ENCODE measurements at places on chromosomes 13 and 19.

DNA sequence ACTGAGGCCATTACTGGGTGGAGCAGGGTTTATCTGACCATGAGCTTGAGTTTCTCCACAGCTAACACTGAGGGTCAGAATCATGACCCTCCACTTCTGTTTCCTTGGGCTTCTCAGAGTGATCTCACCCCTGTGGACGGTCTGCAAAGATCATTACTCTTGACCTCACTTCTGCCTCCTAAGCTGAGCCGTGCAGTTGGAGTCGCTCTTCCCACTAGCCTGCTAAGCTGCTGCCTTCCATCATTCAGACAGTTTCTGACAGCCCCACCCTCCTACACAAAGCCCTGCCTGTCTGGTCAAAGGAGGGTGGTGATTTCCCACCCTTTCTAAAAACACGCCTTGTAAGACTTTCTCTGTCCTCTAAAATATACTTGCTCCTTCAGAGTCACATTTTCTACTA, 9.3 kb upstream of the FRY start:
- DNase-seq: no peak

DNA sequence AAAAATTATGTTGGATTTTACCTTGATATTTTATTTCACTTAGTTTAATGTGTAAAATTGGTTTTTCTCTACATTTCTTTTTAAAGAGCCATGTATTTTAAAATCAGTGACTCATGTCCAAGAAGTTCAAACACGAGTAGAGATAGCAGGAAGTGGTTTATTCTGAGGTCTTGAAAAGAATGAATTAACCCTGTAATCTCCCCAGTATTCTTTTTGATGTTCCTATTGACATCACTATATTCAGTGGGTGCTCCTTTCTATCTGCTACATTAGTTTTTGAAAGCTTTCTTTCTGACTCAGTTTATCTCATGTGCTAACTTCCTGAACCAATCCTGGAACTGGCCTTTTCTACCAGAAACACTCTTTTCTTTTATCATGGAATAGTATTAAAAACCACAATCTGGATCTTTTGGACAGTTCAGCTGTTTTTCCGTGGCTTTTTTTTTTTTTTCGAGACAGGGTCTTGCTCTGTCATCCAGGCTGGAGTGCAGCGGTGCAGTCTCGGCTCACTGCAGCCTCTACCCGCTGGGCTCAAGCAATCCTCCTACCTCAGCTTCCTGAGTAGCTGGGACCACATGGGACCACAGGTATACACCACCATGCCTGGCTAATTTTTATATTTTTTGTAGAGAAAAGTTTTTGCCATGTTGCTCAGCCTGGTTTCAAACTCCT, 114.9 kb downstream of the PCCA start:
- DNase-seq: no peak

DNA sequence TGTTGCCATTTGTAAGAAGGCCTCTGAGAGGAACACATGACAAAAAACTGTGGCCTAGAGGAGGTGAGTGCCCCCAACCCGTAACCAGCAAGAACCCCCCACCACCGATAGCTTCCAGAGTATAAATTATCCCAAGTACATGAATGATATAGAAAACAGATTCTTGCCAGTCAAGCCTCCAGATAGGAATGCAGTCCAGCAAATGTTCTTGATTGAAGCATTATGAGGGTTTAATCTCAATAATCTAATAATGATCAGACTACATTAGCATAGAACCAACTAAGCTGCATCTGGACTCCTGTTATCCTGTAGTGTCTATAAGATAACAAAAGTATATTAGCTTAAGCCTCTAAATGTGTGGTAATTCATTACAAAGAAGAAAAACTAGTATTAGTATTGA, 908.9 kb upstream of the ATXN8OS start:
- no peak for DNase-seq

DNA sequence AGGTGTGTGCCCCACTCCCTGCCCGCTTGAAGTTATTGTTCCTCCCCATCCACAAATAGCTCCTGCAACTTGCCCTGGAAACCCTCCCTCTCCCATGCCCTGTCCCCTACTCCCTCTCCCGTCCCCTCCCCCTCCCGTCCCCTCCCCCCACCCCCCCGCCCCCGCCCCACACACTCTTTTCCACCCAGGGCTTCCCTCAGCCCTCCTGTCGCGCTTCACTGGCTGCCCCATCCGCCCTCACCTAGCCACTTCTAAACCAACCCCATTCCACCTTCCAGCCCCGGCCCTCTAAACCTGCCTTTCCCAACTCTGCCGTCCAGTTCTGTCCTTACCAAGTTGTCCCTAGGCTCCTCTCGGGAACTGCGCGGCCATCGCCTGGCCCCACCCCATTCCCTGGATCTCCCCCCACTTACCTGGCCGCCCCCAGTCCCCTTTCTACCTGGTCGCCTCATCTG, 993 bp downstream of the RGL3 start:
- no peak for DNase-seq

GRCh38 chr19:45815481-45816216, 541 bp upstream of the RSPH6A start:
- DNase-seq: no peak

DNA sequence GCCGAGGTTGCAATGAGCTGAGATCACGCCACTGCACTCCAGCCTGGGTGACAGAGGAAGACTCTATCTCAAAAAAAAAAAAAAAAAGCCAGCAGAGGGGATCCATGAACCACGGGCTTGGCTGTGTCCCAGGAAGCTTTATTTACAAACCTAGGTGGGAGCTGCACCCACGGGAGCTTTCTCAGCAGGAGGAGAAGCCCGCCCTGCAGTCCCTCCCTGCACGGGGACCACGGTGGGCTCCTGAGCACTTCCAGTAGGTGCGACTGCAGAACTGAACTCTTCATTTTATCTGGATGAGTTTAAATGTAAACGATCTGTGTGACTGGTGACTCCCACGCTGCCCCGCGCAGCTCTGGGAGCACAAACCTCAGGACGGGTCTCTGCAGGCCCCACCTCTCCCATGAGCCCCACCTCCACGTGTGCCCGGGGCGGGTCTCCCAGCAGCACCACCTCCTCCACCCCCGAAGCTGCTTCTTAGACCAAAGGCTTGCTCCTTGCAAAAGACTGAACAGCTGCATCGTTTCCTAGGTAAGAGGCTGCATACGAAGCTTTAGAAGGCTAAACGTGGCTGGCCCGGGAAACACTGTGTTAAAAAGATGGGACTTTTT, 66.4 kb downstream of the SPACA7 start:
- no peak for DNase-seq

GRCh38 chr19:33724721-33725060, 72.0 kb upstream of the KCTD15 start:
- no peak for DNase-seq

- no peak for DNase-seq
Measured at GRCh38 chr13:95184317-95184716, 116.9 kb downstream of the ABCC4 start.

GRCh38 chr19:11025997-11026396, 63.3 kb upstream of the LDLR start:
- no peak for DNase-seq

- no peak for DNase-seq
Measured at GRCh38 chr13:32045537-32045936, 14.0 kb downstream of the FRY start.

GRCh38 chr19:8505680-8506401, 3.4 kb upstream of the PRAM1 start:
- DNase-seq: peak; percentile 58

GRCh38 chr13:111242585-111242984, 77.9 kb upstream of the TEX29 start:
- DNase-seq: no peak

- no peak for DNase-seq
Measured at GRCh38 chr13:36553491-36553890, 120.3 kb upstream of the SERTM1 start.

DNA sequence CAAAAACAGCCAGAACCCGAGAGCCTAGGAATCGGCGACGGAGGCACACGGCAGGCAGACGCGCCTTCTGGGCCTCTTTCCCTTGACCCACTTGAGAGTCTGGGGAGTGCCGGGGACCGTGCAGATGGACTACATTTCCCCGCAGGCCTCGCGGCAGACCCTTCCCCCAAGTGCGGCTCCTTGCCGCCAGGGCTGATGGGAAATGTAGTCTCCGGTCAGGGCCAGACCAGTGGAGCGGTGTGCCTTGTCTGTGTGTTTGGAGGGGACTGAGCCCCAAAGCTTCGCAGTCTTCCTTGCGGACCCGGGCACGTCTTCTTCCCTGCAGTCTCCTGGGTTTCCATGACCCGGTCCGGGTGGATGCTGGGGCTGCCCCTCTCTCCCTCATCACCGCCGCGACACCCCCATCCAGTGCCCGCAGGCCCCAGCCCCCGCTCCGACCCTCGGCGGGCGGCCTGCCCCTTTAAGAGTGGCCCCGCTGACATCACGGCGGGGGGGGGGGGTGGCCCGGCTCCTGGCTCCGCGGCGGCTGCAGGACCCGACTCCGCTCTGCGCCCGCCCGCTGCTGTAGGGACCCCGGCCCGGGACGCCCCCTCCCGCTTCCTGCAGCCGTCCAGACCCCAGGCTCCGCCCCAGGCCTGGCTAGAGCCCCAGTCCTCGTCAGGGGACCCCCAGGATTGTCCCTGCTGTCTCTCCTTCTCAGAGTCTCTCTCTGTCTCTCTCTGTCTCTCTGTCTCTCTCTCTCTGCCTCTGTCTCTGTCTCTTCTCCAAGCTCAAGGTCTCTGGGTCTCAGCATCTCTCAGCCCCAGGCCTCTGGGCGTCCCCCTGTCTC, 758 bp upstream of the CACNG7 start:
- DNase-seq: no peak

DNA sequence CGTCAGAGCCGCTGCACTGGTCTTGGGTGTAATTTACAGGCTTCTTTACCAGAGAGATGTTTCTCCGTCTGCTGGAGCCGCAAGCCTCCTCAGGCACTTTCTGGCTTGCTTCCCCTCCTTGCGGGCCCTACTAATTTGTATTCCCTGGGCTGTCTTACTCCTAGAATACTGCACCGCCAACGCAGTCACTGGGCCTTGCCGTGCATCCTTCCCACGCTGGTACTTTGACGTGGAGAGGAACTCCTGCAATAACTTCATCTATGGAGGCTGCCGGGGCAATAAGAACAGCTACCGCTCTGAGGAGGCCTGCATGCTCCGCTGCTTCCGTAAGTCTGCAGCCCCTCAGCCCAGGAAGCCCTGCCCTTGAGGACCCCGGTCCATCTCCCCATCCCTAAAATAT, 14.1 kb upstream of the C19orf33 start:
- no peak for DNase-seq

DNA sequence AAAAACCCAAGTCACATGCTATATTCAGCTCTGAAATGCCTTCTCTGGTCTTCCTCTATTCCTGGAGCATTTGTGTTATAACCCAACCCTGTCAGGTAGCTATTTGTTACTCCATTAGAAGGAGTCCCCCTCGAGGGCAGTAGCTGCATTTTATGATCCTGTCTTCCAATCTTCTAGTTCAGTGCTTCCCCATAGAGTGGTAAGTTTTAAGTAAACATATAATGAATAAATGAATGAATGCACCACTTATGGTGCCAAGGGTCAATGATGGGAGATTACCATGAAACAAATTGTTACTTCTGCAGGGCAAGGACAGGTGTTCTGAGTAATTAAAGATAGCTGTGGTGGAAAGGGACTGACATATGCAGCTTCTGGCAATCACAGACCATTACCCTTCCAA, 4.0 kb downstream of the RASL11A start:
- no peak for DNase-seq

GRCh38 chr19:51687791-51688670, 5.1 kb upstream of the SPACA6 start:
- no peak for DNase-seq

DNA sequence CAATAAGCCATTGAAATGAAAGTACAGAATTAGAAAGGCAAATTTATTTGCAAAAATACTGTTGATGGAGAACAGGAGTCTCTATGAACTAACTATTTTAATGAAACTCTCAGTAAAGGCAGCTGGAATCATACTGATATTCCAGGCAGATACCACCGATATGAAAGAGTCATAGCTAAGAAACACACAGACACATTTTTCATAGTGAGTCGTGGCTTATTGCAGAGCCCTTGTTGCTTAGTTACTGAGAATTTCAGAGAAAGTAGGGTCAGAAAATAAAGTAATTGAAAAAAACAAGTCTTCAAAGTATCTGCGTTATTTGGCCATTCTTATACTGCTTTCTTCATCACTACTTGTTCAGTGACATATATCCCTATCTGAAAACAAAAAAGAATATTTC, 1890.9 kb downstream of the PCDH9 start:
- no peak for DNase-seq

DNA sequence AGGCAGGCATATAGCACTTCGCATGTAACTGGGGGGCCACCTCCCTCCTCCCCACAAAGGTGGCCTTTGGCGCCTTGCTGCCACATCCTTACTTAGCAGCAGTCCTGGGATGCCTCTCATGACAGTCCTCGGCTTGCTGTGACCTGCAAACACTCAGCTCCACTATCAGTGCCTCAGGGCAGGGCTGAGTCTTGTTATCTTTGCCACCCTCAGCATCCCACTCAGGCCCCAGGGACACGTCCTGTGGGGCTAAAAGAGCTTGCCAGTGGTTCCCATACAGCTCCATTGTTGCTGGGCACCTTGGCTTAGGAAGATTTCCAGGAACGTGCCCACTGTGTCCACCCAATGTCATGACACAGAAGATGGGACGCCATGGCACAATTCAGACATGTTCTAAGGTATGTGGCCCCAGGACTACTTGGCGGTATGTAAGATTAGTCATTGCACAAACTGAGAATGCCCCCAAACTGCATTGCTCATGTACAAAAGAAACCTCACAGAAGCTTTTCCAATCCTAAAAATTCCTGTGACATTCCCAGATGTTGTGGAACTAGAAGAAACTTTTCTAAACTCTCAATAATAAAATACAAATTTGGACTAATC, 16.3 kb downstream of the DOCK9 start:
- DNase-seq: no peak

GRCh38 chr13:88248393-88248792, 577.2 kb downstream of the SLITRK5 start:
- no peak for DNase-seq

GRCh38 chr19:9009431-9009830, 778 bp downstream of the MUC16 start:
- DNase-seq: no peak

DNA sequence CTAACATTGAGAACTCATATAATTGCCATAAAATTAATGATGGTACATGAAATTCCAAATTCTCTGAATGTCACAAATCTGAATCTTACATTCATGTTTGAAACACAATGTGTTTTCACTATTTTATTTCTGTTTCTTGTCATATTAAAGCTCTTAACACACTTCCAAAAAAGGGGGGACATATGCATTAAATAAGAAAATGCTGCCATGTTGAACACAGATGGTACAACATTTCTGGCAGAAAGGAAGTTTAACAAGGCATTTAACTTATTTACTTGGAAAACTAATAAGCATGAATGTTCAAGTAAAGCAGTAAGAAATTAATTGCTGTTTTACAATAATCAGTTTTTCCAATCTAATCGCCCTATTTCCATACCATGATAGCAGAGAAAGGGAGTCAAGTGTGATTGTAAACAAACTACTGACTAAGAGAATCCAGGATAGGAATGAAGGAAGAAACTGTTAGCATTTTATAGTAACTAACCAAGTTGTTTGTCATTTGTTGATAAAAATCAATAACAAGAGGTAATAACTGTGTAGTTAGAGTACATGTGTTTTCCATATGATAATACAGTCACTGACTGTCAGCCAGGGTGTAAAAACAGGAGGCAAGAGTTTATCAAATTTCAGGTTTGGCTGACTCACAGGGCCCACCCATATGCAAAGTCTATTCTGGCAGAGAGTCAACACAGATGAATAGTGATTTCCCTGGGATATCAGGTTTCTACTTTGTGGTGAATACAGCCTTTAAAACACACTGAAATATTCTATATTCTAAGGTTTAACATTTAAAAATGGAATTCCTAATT, 5.7 kb upstream of the FOXO1 start:
- DNase-seq: no peak

GRCh38 chr13:29435125-29435911, 160.2 kb downstream of the SLC7A1 start:
- DNase-seq: no peak
